Pancreas (tissue), 10 donors: ENCODE measurements at places on chromosomes 5 and 9. TPM values are rescaled to one million over a fixed set of nuclear protein-coding genes. Genes with fewer than 3 reads are reported as not detected.

DNA sequence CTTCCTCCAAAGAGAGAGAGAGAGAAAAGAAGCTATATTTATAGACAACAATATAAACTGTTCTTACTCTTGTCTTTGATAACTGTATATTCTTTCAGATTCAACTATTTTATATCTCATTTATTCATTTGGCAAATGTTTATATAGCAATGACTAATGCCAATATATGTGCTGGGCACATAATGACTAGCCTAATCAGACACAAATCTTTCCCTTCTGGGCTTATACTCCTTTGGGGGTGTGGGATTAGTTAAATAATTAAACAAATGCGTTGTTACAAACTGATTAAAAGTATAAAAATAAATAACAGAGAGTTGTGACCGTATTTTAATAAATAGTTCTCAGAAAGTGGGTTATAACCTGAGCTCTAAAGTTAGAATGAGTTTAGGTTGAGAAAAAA lies 4.0 kb downstream of the SPINK14 start:
- no peak for DNase-seq

DNA sequence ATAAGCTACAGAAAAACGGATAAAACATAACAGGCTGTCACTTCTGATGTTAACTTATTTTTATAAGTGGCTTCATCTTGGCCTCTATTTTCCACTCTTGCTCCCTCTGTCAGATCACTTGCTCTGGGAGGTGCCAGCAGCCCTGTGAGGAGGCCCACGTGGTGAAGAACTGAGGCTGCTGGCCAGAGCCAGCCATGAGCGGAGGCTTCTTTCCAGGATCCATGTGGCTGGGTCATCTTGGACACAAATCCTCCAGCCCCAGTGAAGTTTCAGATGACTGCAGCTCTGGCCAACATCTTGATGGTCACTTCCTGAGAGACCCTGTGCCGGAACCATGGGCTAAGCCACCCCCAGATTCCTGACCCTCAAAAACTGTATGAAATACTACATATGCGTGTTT lies 7.5 kb upstream of the CMBL start:
- DNase-seq = no peak

Gene HRH2
- 0.24 TPM for total RNA-seq

DNA sequence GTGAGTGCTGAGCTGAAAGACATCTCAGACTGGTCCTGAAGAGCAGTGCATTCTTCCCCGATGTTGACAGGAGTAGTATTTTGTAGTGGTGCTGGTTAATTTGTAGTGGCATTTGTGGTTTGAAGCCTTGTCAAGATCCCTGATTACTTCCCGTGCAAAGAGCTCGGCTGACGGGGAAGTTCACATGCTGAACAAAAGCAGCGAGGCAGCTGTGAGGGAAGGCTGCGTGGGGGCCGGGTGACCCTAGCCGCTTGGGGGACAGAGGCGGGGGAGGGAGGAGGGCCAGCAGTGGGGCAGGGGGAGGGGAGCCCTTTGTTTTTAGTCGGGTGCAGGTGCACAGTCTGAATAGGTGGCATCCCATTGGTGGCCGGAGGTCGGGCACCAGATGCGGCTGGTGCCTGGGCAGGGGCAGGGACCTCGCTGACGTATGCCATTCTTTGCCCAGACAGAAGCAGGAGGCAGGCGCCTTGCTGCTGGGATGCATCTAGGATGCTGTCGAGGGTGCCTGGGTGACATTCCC lies 64.7 kb downstream of the CRB2 start:
- no peak for DNase-seq

- no peak for DNase-seq
Observed at GRCh38 chr5:141763541-141763940, 81.5 kb upstream of the ARAP3 start.

DNA sequence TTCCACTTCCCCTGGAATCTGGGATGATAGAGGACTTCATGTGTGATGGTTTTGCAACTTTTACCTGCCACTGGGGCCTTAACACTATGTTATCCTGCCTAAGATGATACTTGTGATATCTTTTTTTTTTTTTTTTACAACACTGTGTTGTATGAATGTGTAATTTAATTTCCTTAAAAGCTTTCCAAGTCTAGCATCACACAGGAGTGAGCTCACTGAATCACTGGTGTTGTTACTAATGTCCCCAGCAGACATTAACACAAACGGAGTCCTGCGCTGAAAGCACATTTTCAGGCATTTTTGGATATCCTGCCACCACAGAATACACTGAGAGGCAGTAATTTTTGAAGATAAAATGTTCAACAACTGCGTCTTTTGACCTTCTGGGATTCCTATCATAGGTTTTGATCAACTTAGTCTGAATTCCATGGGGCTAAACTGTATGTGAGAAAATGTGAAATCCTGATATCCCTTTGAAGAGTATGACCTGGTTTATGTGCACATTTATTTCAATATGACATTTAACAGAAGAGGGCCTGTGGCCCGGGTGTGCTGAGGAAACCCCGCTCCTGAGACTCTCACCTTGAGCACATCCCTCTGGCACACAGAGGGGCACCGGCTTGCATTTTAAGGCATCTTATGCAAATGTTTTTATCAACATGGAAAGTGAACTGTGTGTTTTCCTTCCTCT lies 118.0 kb downstream of the FSTL4 start:
- DNase-seq = no peak

Gene SMIM32
- total RNA-seq = 0.28 TPM

Gene PCDHB16
- total RNA-seq = 2.5 TPM
